Chondrocyte (in vitro differentiated cells): ENCODE measurements at places on chromosomes 3 and 15. TPM values are rescaled to one million over a fixed set of nuclear protein-coding genes. Genes with fewer than 3 reads are reported as not detected.

GRCh38 chr3:158158969-158159368, 49.1 kb downstream of the RSRC1 start:
- peaks cover 11% of the 10 kb centered on the region for H3K36me3 ChIP-seq
- peaks cover 6% of the 10 kb centered on the region for H3K4me1 ChIP-seq
- H3K27ac ChIP-seq: no peak overlapping the region
- H3K27me3 ChIP-seq: no peaks in the 10 kb centered on the region

- peaks cover 6% of the 10 kb centered on the region for H3K36me3 ChIP-seq
- no peaks in the 10 kb centered on the region for H3K27me3 ChIP-seq
- peaks cover 32% of the 10 kb centered on the region for H3K4me1 ChIP-seq
- H3K27ac ChIP-seq: no peak overlapping the region
- DNase-seq: peak; percentile 51
- no peak overlapping the region for H3K4me3 ChIP-seq
Observed at GRCh38 chr3:195238081-195238571, 32.8 kb downstream of the XXYLT1 start.

SMAD6 gene
- 5.2 to 29.0 TPM (median 6.6 TPM) in 3 replicates for total RNA-seq

GRCh38 chr3:63473641-63474166, 178.8 kb upstream of the SNTN start:
- no peaks in the 10 kb centered on the region for H3K4me1 ChIP-seq
- H3K27me3 ChIP-seq: peaks cover 3% of the 10 kb centered on the region
- no peak overlapping the region for H3K4me3 ChIP-seq
- no peak overlapping the region for H3K27ac ChIP-seq
- no peaks in the 10 kb centered on the region for H3K36me3 ChIP-seq
- no peak for DNase-seq

DPPA4 gene
- 0.22 to 0.37 TPM (median 0.33 TPM) in 3 replicates for total RNA-seq

GRCh38 chr3:138256022-138256421, 68.9 kb downstream of the ARMC8 start:
- no peak overlapping the region for H3K4me3 ChIP-seq
- no peaks in the 10 kb centered on the region for H3K27me3 ChIP-seq
- H3K27ac ChIP-seq: no peak overlapping the region

GRCh38 chr3:168998792-168999191, 664.7 kb downstream of the MECOM start:
- H3K27ac ChIP-seq: no peak overlapping the region
- DNase-seq: no peak
- no peaks in the 10 kb centered on the region for H3K36me3 ChIP-seq
- no peaks in the 10 kb centered on the region for H3K4me1 ChIP-seq
- no peaks in the 10 kb centered on the region for H3K27me3 ChIP-seq

RLBP1 gene
- total RNA-seq: not detected in 3 replicates

DNA sequence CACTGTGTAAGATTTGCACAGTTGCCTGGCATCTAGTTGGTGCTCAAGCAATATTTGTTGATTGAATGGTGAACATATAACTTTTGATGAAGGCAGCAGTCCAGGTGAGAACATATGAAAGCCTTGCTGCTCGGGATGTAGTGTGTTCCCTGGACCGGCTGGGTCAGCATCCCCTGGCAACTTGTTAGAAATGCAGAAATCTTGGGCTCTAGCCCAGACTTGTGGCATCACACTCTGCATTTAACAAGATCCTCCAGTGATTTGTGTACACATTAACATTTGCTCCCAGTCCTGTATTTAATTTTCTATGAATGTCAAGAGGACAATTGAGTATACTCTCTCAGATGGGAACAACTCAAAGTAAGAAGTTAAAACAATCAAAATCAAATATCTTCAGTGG, 69.0 kb upstream of the SAMMSON start:
- H3K27ac ChIP-seq: no peak overlapping the region
- H3K36me3 ChIP-seq: peaks cover 1% of the 10 kb centered on the region
- no peaks in the 10 kb centered on the region for H3K27me3 ChIP-seq
- DNase-seq: no peak
- no peak overlapping the region for H3K4me3 ChIP-seq

GRCh38 chr3:145483992-145484391, 677.0 kb downstream of the PLOD2 start:
- no peak overlapping the region for H3K4me3 ChIP-seq
- H3K27me3 ChIP-seq: peaks cover 8% of the 10 kb centered on the region
- H3K27ac ChIP-seq: no peak overlapping the region
- no peaks in the 10 kb centered on the region for H3K4me1 ChIP-seq
- H3K36me3 ChIP-seq: no peaks in the 10 kb centered on the region

GOLGA6B gene
- 0.10 TPM in 1 of 3 replicates, not detected in the others for total RNA-seq

DNA sequence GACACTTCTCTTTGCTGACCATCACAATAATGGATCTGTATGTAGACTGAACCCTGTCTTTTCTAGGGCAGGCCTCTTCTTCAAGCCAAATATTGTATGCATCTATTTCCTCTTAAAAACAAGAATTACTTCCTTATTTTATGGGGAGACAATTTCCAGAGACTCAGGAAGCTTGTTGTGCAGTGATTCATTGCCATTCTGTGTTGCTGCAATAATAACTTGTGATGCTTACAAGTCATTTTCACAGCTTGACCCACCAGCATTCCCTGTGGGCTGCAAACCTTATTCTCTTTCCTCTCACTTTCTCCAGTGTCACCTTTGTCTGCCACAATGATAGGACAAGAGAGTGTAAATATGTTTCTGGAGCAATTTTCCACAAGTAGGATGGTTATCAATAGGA, 276.7 kb upstream of the SGO1 start:
- no peak overlapping the region for H3K27ac ChIP-seq
- DNase-seq: no peak
- no peaks in the 10 kb centered on the region for H3K27me3 ChIP-seq
- H3K4me3 ChIP-seq: no peak overlapping the region
- H3K4me1 ChIP-seq: no peaks in the 10 kb centered on the region

MYO1E gene
- 141 to 192 TPM (median 172 TPM) in 3 replicates for total RNA-seq

GRCh38 chr3:134077649-134078161, 48.0 kb upstream of the SLCO2A1 start:
- H3K4me1 ChIP-seq: no peaks in the 10 kb centered on the region
- no peak overlapping the region for H3K4me3 ChIP-seq
- no peak for DNase-seq
- peaks cover 8% of the 10 kb centered on the region for H3K36me3 ChIP-seq
- no peak overlapping the region for H3K27ac ChIP-seq

DNA sequence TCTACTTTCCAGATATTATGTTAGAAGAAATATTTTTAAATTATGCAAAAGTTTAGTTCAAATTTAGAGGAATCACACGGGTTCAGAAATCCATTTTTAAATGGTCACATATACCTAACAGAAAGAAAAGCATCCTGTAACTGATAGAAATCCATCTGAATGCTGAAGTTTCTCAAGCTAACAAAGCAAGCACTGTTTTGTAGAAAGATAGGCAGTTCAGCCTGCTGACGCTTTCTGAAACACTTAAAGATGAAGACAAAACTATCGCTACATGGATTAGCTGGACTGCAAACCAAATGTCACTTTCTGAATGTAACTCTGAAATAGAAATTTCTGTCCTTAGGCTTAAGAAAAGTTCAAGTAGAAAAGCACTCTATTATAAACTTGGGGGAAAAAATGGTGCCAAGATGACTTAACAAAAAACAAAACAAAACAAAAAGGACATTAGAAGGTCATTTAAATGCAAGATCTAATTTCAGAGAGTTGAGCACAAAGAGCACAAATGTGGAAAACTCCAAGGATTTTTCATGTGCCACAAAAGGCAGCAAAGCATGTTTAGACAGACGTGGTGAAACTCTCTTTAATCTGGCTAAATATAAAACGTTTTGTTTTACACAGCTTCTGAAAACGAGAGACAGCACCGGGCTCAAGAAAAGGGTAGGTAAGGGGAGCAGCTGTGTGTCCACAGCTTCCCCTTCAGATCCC, 1.2 kb downstream of the PLOD2 start:
- peaks cover 2% of the 10 kb centered on the region for H3K36me3 ChIP-seq
- H3K4me1 ChIP-seq: peaks cover 68% of the 10 kb centered on the region
- H3K27ac ChIP-seq: peak overlapping the region; percentile 92
- DNase-seq: no peak
- H3K4me3 ChIP-seq: peak overlapping the region; percentile 90

GRCh38 chr3:61774279-61774890, 213.0 kb downstream of the PTPRG start:
- DNase-seq: no peak
- no peak overlapping the region for H3K4me3 ChIP-seq
- H3K27ac ChIP-seq: no peak overlapping the region
- no peaks in the 10 kb centered on the region for H3K36me3 ChIP-seq
- H3K4me1 ChIP-seq: peaks cover 15% of the 10 kb centered on the region
- H3K27me3 ChIP-seq: no peaks in the 10 kb centered on the region

DNA sequence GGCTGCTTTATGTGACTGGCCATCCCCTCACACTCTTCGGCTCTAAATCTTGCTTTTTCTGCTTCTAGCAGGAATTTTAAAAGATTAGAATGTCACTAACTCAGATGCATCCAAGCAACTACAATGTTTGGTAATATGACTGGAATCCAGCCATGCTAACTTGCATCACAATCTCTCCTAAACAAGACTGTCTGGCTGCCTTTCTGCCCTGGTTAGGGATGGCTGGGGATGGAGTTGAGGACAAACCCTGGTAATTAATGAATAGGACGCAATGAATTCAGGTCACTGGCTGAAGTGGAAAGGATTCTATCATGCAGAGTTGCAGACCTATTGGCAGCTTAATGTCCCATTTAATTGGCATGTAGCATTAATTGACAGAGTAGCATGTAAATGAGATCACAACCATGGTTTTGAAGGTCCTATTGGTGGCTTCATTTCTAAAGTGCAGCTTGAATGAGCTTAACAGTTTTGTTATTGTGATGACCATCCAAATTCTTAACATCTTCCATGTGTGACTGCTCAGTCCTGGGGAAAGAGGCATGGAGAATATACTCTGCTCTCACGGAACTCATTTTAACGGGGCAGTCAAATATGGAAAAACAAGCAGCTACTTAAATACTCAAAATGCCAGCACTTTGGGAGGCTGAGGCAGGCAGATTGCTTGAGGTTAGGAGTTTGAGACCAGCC, 21.7 kb downstream of the NMNAT3 start:
- no peak overlapping the region for H3K4me3 ChIP-seq
- H3K27ac ChIP-seq: no peak overlapping the region
- no peak for DNase-seq
- H3K27me3 ChIP-seq: peaks cover 11% of the 10 kb centered on the region

DNA sequence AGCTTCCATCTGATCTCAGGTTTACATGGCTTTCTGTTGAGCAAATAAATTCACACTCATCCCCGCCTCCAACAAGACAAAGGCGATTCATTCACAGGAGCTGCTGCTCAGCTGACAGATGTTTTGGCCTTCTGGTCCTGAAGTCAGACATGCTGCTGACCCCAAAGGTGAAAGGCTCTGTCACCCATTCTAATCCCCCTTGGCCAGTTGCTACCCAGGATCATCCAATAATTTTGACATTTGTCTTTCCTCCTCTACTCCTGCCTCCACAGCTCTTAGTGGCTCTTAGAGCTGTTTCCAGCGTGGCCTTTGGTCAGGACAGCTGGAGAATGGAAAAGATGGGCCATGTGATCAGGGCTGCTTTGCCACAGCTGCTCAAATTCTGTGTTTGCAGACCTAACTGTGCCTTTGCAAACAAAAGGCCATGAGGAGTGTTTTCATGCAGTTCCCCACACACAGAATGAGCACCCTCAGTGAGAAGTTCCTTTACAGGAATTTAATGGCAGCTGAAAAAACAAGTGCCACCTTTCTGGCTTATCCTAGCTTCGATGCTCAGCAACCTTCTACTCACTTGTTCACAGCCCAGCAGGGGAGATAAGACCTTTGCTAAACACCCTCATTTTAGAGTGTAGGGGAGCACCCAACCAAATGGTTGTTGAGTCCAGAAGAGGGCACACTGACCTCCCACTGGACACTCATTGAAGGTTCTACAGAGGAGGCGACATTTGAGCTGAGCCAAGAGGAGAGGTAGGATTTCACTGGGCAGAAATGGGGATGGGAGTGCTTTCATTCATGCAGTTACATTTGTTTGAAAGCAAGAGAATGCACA, 39.0 kb downstream of the CYP19A1 start:
- DNase-seq: no peak
- no peaks in the 10 kb centered on the region for H3K36me3 ChIP-seq
- H3K27ac ChIP-seq: no peak overlapping the region

PTPRG gene
- 41.8 to 45.5 TPM (median 44.0 TPM) in 3 replicates for total RNA-seq

GPD1L gene
- total RNA-seq: 11.5 to 15.1 TPM (median 13.0 TPM) in 3 replicates

GRCh38 chr15:58420579-58421043, 11.2 kb upstream of the LIPC start:
- H3K27me3 ChIP-seq: peaks cover 2% of the 10 kb centered on the region
- H3K27ac ChIP-seq: no peak overlapping the region
- no peak for DNase-seq
- H3K36me3 ChIP-seq: no peaks in the 10 kb centered on the region

DNA sequence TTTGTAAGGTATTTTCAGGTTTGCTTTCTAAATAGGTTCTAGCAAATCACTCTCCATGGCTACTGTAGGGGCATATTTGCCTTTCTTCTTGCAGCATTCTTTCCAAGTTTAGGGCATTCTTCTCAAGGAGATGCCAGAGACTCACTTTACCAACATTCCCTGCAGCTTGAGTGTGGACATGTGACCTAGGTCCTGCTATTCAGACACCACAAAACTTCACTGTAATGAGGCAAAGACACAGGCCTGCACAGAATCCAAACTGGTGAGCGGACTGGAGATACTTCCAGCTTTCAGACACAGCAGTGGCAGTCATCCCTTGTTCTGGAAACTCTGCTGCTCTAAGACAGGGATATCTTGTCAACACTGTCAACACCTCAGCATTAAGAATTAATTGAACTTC, 146.4 kb upstream of the PFN2 start:
- H3K36me3 ChIP-seq: no peaks in the 10 kb centered on the region
- H3K27me3 ChIP-seq: no peaks in the 10 kb centered on the region
- no peak overlapping the region for H3K4me3 ChIP-seq
- DNase-seq: no peak
- peaks cover 39% of the 10 kb centered on the region for H3K4me1 ChIP-seq
- no peak overlapping the region for H3K27ac ChIP-seq

- H3K36me3 ChIP-seq: peaks cover 4% of the 10 kb centered on the region
- H3K27ac ChIP-seq: peak overlapping the region; percentile 95
- no peaks in the 10 kb centered on the region for H3K27me3 ChIP-seq
- no peak for DNase-seq
Observed at GRCh38 chr3:140468407-140468806, 209.5 kb upstream of the TRIM42 start.
